ENCODE measurements at places on chromosomes 6 and 20.

DNA sequence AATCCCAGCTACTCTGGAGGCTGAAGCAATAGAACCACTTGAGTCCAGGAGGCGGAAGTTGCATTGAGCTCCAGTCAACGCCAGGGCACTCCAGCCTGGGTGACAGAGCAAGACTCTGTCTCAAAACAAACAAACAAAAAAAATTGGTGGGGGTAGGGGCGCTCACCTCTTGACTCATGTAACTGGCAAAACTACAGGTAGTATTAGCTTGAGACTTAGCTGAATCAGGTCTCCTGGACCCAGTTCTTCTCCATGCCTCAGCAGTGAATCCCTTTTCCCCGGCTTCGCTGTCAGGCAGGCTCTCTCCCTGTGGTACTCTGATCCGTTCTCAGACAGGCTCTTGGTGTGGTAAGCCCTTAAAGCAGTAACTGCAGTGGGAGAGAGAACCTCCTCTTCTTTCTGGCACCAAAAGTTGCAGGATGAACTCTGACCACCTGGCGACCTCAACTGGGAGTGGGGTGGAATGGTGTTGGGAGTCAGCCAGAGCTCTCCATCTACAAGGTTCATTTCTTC lies 12.9 kb downstream of the SLC9A8 start:
- H3K27me3 ChIP-seq = no peaks in the 10 kb centered on the region
- H3K4me1 ChIP-seq = no peaks in the 10 kb centered on the region
- H3K4me3 ChIP-seq = no peak overlapping the region
- DNase-seq = no peak
- H3K36me3 ChIP-seq = peaks cover 59% of the 10 kb centered on the region

DNA sequence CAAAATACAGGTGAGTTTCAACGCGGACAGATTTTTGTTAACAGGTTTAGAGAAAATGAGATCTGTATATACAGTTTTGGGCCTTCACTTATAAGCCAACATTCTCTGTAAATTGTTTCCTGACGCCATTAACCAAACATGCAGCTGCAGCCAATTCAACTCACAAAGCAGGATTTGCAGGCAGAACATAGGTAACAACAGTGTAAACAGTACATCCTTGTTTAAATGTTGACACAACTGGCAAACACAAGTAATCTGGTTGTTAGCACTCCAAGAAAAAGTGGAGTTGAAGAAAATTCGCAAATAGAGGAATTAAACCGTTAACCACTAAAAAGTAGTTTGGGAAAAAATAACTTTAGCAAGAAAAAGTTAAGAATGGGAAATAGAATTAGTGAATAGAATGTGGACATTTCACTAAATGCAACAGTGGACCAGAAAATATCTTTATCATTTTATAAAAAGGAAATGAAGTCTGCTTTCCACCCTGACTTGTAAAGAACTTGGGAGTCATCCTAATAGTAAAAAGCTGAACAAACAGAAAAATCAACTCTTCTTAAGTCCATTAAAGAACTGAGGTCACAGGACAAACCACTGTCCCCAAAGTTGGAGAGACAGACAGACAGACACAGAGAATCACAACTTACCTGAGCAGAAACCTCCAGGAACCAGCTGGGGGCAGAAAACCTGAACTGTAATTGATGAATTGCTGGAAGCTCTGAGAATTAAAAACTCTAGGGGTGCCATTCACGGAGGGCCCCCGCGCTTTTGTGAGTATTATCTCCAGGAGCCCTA lies 10.1 kb downstream of the SMIM28 start:
- no peak overlapping the region for H3K27ac ChIP-seq
- no peak for DNase-seq
- H3K4me1 ChIP-seq = no peaks in the 10 kb centered on the region
- no peak overlapping the region for H3K4me3 ChIP-seq
- no peaks in the 10 kb centered on the region for H3K36me3 ChIP-seq

DNA sequence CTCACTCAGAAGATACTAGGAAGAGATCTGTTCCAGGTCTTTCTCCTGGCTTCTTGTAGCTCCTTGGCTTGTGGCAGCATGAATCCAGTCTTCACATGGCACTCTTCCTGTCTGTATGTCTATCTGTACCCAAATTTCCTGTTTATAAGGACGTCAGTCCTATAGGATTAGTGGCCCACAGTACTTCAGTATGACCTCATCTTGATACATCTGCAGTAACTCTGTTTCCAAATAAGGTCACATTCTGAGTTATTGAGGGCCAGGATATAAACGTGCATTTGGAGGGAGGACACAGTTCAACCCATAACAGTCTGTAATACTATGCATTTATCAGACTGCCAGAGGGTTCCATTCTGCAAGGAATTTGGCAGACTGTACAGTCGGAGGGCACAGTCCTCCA lies 57.6 kb upstream of the DYNLRB1 start:
- H3K4me1 ChIP-seq = no peaks in the 10 kb centered on the region
- no peak for DNase-seq

- no peaks in the 10 kb centered on the region for H3K27me3 ChIP-seq
- no peak overlapping the region for H3K4me3 ChIP-seq
- H3K27ac ChIP-seq = no peak overlapping the region
- DNase-seq = no peak
These were observed 32.8 kb downstream of the SLC13A3 start for GRCh38 chr20:46618316-46619100.

DNA sequence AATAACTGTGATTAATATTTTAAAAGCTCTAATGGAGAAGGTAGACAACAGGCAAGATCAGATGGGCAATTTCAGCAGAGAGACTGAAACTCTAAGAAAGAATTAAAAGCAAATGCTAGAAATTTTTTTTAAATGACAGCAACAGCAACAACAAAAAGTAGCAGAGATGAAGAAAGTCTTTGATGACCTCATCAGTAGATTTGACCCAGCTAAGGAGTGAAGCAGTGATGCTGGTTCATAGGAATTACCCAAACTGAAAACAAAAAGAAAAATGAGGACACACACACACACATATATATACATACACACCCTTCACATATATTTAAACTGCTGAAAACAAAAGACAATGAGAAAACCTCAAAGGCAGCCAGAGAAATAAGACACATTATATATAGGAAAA lies 197.6 kb upstream of the ARID1B start:
- no peaks in the 10 kb centered on the region for H3K27me3 ChIP-seq
- no peaks in the 10 kb centered on the region for H3K36me3 ChIP-seq
- H3K4me3 ChIP-seq = no peak overlapping the region
- no peaks in the 10 kb centered on the region for H3K4me1 ChIP-seq
- no peak for DNase-seq

DNA sequence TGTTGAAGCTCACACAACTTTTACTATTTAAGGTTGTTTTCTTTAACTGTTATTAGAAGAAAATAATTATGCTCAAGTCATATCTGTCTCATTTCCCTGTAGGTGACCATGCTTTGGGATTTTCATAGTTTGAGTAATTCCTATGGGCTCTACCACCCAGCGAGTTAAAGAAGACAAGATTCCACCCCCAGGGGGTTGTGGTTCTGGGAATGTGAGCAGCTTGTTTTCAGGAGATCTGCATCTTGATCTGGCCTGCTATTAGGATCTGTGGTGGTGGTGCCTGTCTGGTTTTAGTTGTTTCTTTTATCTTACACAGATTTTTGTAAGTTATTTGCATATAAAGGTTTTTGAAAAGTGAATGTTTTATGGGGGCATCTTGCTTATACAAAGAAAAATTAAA lies 20.2 kb upstream of the REV3L start:
- DNase-seq = no peak
- H3K36me3 ChIP-seq = no peaks in the 10 kb centered on the region
- no peaks in the 10 kb centered on the region for H3K4me1 ChIP-seq
- no peaks in the 10 kb centered on the region for H3K27me3 ChIP-seq
- H3K4me3 ChIP-seq = no peak overlapping the region
- H3K27ac ChIP-seq = no peak overlapping the region

DNA sequence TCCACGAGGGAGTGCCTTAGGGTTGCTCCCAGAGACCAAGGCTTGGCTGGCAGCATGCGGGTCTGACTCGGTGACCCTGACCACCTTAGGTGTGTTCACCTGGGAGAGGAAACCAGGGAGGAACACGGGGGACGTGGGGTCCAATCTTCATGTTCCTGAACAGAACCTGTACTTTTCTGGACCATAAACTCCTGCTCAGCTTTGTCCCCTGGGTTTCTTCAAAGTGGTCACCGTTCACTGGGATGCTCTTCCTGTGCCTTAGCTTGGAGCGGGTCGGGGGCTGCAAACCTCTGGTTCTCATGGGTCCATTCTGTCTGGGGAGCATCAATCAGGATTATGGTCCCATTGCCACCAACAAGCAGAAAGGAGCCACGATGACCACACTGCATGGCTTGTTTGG lies 333.5 kb downstream of the QKI start:
- no peak overlapping the region for H3K27ac ChIP-seq
- no peak for DNase-seq

DNA sequence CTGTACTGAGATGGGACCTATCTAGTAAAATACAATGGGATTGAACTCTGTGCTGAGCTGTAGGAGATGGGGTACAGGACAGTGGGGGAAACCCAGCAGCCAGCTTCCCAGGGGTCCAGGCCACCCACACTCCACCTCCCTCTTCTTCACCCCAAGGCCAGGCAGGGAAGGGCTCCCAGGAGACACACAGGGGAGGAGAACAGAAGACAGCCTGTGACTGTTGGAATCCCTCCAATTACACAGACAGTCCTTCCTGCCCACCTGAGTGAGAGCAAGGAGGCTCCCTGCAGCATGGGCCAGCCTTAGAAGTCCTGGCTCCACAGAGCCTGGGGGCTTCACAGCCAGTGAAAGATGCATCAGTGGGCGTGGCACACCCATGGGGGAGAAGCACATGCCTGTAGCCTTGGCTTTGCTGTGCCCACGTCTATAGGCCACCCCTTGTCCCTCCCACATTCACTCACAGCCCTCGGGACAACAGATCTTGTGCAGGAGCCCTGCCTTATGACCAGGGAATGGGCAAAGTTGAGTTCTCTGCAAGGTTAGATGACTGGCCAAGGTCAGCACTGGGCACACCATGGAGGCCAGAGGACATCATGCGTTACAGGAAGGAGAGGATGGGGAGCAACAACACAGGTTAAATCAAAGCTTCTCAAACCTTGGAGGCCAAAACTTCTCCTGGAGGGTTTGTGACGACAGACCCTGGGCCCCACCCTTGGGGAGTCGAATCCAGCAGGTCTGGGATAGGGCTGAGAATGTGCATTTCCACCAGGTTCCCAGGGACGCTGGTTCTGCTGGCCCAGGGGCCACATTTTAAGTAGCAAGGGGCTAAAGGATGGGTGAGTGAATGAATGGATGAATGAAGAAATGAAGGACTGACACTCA lies 12.3 kb upstream of the CST7 start:
- H3K4me3 ChIP-seq = no peak overlapping the region
- no peak overlapping the region for H3K27ac ChIP-seq
- no peaks in the 10 kb centered on the region for H3K27me3 ChIP-seq

- H3K4me1 ChIP-seq = no peaks in the 10 kb centered on the region
- H3K36me3 ChIP-seq = no peaks in the 10 kb centered on the region
- H3K27ac ChIP-seq = no peak overlapping the region
- no peak for DNase-seq
These were observed 86.5 kb upstream of the E2F3 start for GRCh38 chr6:20314866-20315845.

DNA sequence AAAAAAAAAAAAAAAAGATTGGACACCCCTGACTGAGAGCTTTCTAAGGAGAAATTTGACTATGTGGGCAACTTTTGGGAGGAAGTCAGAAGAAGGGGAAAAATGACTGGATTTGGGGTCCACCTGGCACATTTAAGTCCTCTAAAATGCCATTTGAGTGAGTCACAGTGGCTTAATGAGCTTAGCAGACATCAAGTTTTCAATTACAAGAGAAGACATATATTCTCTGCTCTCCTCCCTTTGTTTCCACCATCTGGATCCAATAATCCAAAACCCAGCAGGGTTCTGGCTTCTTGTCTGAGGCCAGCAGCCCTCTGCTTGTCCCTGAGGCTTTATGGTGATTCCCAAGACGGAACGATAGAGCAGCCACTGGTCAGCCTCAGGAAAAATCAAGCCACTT lies 6.9 kb downstream of the PI3 start:
- H3K27me3 ChIP-seq = no peaks in the 10 kb centered on the region
- DNase-seq = no peak
- no peaks in the 10 kb centered on the region for H3K36me3 ChIP-seq
- H3K4me3 ChIP-seq = no peak overlapping the region
- peaks cover 5% of the 10 kb centered on the region for H3K4me1 ChIP-seq

- no peaks in the 10 kb centered on the region for H3K4me1 ChIP-seq
- H3K4me3 ChIP-seq = no peak overlapping the region
- DNase-seq = no peak
- no peak overlapping the region for H3K27ac ChIP-seq
These were observed 9.8 kb downstream of the TOMM34 start for GRCh38 chr20:44950368-44950767.

DNA sequence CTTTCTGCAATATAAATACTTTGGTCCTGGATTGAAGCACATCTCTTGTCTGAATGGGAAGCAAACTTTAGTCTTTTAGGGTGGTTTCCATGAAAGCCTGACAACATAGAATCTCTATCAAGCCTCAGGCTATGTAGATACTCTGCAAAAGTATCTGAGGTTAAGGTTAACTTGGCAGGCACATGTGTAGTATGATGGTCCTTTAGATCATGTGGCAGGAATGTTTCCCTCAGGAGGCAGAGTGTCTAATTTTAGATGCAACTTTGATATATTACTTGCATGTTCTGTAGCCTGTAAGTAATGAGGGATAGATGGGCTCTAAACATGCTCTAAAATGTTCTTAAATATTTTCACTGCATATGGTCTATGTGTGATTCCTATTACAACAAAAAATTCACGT lies 8.2 kb downstream of the MYB start:
- no peak overlapping the region for H3K4me3 ChIP-seq
- H3K27me3 ChIP-seq = no peaks in the 10 kb centered on the region
- no peak overlapping the region for H3K27ac ChIP-seq
- H3K36me3 ChIP-seq = no peaks in the 10 kb centered on the region
- DNase-seq = no peak

DNA sequence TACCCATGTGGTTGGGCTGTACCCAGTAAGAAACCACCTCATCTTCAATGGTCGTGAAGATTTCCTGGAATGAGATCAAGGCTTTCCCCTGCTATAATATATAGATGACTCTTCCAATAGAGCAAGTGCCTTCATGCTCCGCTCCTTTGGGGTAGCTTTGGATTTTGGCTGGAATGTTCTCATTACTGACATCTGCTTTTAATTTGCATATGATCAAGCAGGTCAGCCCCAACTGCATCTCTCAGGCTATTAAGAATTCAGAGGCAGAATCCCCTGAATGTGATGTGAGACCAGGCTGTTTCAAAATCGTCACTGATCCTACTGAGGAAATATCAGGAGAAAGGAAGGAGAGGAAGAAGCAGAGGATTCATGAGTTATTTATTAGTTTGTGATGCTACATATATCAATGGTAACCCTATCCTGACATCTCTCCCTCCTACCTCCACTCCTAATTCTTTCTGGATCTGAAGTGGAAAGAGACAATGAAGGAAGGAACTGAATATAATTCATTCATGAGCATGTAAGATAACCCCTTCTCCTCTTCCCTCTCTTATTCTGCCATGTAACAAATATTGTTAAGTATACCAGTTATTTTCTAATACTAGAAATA lies 47.6 kb upstream of the FUCA2 start:
- no peaks in the 10 kb centered on the region for H3K4me1 ChIP-seq
- DNase-seq = no peak
- no peak overlapping the region for H3K4me3 ChIP-seq
